ENCODE measurements at places on chromosomes 12 and 14. TPM values are rescaled to one million over a fixed set of nuclear protein-coding genes. Genes with fewer than 3 reads are reported as not detected.

The MMP17 gene
- 1.4 TPM for total RNA-seq

The RASAL1 gene
- 85.9 TPM for total RNA-seq

The CFAP73 gene
- total RNA-seq = 2.3 TPM

The CCDC177 gene
- not detected for total RNA-seq

The GPR137C gene
- 2.0 TPM for total RNA-seq

The KRT75 gene
- not detected for total RNA-seq

The FGF6 gene
- total RNA-seq = not detected

The IFNG-AS1 gene
- total RNA-seq = not detected

The MYF5 gene
- total RNA-seq = not detected

The GPR135 gene
- total RNA-seq = 6.3 TPM

GRCh38 chr14:51674294-51675002 lies 22.7 kb downstream of the FRMD6 start:
- DNase-seq = no peak

DNA sequence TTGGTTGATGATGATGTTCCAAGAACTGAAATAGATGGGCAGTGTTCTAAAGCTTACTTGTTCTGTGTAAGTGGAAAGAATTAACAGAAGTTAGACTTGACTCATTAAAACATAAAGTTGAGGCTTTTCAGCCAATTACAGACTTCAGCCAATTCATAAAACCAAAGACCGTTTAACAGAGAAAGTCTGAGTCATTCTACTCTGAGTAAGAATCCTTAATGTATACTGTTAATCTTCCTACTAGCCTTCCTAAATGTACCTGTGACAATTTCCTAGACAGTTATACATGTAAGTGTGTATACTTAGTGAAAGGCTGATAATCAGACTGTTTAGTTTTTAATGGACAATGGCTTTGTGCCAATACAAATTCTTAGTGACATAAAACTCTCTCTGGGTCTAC lies 681.0 kb downstream of the RPL10L start:
- no peak for DNase-seq

- no peak for DNase-seq
These were observed 68.0 kb upstream of the SLCO1C1 start for GRCh38 chr12:20627001-20627588.

GRCh38 chr14:105150368-105151083 lies 18.1 kb downstream of the JAG2 start:
- DNase-seq = no peak

GRCh38 chr14:95713596-95714371 lies at the start of gene TCL1A:
Gene TCL1A (minus strand): TSS chr14:95714125. CDS start chr14:95714066, 59 bp downstream.
- DNase-seq = no peak

DNA sequence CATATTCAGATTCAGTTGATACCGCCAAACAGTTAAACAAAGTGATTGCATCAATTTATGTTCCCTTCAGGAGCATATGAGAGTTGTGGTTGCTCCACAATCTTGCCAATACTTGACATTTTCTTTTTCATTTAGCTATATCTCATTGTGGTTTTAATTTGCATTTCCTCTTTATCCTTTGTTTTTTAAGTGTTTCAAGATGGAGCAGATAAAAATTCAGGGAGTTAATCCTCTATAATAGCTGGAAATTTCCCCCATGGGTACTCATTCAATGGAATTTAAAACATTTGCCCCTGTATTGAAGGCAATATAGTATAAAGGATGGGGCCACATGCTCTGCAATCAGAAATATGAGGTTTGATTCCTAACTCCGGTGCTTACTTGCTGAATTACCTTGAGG lies 1.1 kb upstream of the EXD2 start:
- DNase-seq = no peak

- DNase-seq = no peak
These were observed 161.7 kb downstream of the SLC15A4 start for GRCh38 chr12:128662101-128662500.

DNA sequence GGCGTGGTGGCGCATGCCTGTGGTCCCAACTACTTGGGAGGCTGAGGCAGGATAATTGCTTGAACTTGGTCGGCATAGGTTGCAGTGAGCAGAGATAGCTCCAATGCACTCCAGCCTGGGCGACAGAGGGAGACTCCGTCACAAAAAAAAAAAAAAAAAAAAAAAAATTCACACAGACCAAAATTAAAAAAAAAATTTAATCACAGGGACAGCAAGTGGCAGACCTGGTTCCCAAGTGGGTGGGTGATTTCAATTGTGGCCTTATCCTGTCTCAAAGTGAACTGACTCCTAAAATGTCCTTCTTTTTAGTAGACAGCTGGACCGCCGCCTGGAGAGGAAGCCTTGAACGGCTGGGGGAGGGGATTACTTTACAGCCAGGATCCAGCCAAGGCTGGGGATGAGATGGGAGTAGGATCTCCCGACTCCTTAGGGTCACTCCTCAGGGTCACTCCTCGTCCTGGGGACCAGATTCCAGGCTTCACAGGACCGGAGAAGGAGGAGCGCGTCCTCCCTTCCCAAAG lies 1.5 kb upstream of the KCNH3 start:
- no peak for DNase-seq

DNA sequence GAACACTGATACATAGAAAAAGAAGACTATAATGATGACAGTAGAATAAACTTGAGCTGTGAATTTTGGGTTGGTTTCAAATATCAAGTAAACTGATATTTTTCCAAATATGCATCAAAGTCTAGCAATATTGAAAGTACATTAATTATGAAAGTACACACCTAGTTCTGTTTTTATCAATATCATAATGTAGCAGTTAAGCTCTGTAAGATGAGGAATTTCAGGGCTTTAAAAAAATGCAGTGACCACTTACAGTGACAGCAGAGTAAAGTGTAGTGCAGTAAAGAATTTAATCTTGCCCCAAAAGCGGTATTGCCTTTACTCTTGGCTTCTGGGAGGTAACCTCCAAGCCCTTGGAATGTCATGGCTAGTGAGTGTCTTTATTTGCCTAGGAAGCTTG lies 102.9 kb upstream of the ABCD2 start:
- DNase-seq = no peak

GRCh38 chr12:113555226-113555625 lies 83.6 kb upstream of the LHX5 start:
- no peak for DNase-seq

DNA sequence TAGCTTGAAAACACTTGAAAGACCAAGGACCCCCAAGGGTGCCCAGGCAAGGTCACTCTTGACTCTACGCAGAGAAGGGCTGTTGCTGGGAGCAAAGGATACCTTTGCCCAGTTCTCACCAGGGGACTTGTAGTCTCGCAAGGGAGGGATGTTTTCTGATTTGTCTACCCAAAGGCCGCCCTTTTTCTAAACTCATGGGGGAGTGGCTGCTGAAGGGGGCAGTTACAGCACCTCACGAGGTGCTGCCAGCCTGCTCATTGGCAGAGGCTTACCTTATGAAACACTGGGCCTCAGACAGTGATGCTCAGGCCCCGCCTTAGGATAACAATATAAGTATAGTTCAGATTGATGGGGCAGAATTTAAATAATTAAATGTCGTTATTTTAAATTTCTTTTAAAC lies 107.0 kb downstream of the ETV6 start:
- DNase-seq = no peak

DNA sequence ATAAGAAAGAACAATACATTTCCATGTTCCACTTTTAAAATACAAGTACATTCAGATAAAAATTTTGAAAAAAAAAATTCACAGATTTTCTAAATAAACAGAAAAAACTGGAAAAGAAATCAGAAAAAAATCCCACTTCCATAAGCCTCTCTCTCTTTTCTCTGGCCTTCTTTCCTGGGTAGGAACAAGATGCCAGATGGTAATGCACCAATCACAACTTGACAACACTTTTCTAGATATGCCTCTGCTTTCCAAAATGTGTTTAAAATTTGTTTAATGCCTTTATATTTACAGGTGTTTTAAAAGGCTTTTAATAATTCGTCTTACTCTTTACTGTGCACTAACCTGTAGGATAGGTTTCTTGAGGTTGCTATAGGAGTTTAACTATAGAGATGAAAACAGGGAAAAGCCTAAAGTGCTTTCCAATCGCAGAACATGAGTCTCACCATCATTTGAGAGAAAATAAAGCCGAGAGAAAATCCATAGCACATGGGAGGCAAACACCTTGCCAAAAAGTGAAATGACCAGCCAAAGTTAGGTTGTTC lies 74.2 kb downstream of the TMTC1 start:
- no peak for DNase-seq

GRCh38 chr14:75648066-75648838 lies 12.4 kb downstream of the ERG28 start:
- DNase-seq = no peak

DNA sequence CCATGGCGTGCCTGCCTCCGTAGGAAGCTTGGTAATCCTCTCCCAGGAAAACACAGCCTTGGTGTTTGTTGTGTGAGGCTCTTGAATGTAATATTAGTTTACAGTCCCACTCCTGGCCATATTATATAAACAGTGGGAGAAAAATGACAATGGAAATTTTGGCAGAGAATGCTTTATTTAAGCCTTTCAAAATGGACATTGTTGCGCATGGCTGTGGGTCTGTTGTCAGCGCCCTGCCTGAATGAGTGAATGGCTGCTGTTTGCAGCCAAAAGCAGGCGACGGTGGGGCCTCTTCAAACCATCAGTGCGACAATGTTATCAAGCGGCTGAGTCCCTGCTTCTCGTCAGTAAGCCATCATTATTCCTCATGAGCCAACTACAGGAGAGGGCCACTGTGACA lies 201.8 kb upstream of the RMST start:
- DNase-seq = no peak

DNA sequence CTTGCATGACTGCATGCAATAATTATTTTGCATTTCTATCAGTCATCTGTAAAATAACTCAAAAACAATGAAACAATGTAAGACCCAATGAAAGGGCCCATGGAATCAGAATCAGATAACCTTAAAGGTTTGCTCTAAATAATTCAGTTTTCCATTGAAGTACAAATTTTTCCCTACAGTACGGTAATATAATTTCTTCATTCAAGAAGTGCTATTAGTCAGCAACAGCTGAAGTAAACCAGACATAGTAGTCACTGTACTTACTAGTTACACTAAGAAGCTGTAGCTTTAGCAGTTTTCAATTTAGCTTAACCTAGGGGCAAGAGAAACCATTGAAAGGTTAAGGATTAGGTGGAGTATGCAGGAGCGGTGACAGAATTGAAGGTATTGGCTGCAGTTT lies 43.5 kb downstream of the BCAT1 start:
- DNase-seq = no peak

GRCh38 chr14:25056688-25057078 lies 6.7 kb upstream of the STXBP6 start:
- no peak for DNase-seq

DNA sequence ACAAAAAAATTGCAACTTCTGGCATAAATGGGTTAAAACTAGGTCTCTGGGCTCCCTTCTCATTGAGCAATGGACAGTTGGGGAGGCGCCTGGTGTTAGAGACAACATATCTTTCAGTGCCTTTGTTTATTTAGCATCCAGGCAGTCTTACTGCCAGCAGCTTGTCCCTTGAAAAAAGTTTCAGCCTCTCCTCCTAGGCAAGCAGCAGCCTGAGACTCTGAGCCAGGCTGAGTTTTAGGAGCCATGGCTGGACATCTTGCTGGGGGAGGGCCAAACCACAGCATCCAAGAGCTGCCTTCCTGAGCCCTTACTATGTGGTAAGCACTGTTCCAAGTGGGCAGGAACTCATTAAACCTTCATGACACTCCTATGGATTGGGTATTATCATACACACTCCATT lies 10.1 kb upstream of the JDP2 start:
- DNase-seq = no peak

- no peak for DNase-seq
These were observed 47.7 kb upstream of the ADAMTS20 start for GRCh38 chr12:43599708-43600107.

- no peak for DNase-seq
These were observed 12.9 kb upstream of the EPS8 start for GRCh38 chr12:15801770-15802744.
